Suppressor macrophage treated with lipopolysaccharide for 4 hours (primary cell): ENCODE measurements at places on chromosomes 5 and 9.

DNA sequence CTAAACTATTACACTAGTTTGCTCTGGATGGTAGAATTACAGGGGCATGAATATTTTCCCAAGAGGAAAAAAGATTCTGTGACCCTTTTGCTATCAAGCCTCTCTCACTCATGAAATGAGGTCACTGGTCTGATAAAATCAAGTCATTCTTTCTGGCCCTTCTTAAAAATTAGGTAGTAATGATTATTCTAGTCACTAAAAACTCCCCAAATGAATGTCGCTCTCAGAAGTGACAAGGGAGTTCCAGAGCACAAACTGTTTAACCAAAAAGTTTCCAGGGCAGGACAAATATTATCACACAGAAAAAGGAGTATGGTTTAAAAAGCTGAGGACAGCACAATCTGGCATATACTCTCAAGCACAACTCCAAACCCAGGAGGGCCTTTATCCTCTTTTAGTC is 12.5 kb downstream of the ERMP1 start:
- no peak for DNase-seq

GRCh38 chr5:1481266-1481958 is 36.2 kb upstream of the SLC6A3 start:
- DNase-seq = peak; percentile 35

- no peak for DNase-seq
These were observed 171.9 kb downstream of the GAPVD1 start for GRCh38 chr9:125433461-125434011.

GRCh38 chr9:126953041-126953809 is 38.6 kb downstream of the RALGPS1 start:
- DNase-seq = no peak

- DNase-seq = no peak
These were observed 116.2 kb downstream of the WNK2 start for GRCh38 chr9:93300175-93300572.

GRCh38 chr5:25995209-25995608 is 1043.2 kb downstream of the CDH9 start:
- DNase-seq = no peak

- DNase-seq = no peak
These were observed 109.6 kb downstream of the ANKRD18B start for GRCh38 chr9:33633636-33634035.

DNA sequence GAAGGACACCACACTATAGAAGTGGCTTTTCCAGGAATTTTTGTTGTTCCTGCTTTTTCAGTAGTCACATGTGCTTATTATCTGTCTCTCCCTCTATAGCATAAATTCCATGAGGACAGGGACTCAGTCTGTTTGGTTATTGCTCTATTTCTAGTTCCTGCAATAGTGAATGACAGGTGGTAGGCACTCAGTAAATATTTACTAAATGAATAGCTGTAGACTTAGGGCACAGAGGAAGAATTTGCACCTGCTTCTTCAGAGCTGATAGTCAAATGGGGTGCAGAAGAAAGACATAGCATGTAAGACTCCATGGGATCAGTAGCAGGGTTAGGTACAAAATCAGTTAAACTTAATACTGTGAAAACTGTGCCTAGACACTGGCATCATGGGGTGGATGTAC is 580.2 kb downstream of the CCDC171 start:
- DNase-seq = no peak

- no peak for DNase-seq
These were observed 113.1 kb upstream of the TNC start for GRCh38 chr9:115230924-115231515.

- DNase-seq = no peak
These were observed 32.6 kb upstream of the SPTLC1 start for GRCh38 chr9:92147852-92148180.

- no peak for DNase-seq
These were observed 620.4 kb downstream of the SLCO4C1 start for GRCh38 chr5:101675510-101676219.

GRCh38 chr5:83072966-83073365 is 4.2 kb downstream of the TMEM167A start:
- DNase-seq = no peak

GRCh38 chr9:34579808-34580163 is 9.7 kb downstream of the CNTFR start:
- DNase-seq = no peak

DNA sequence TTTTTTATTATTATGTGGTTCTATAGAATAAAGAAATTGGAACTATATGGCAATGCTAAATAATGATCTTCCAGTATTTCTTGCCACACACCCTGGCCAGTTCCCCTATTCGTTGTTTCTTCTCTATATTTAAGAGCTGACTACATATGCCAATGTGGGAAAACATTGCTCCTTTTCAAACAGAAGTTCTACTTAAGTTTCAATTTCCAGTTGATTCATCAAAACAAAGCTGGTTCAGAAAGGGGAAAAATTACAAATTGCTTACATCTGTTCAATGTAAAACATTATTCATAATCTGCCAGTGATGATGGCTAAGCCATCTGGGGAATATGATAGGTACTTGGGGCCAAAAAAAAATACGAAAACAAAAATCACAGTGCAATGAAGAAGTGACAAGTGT is 76.9 kb downstream of the ST8SIA4 start:
- DNase-seq = peak; percentile 94

DNA sequence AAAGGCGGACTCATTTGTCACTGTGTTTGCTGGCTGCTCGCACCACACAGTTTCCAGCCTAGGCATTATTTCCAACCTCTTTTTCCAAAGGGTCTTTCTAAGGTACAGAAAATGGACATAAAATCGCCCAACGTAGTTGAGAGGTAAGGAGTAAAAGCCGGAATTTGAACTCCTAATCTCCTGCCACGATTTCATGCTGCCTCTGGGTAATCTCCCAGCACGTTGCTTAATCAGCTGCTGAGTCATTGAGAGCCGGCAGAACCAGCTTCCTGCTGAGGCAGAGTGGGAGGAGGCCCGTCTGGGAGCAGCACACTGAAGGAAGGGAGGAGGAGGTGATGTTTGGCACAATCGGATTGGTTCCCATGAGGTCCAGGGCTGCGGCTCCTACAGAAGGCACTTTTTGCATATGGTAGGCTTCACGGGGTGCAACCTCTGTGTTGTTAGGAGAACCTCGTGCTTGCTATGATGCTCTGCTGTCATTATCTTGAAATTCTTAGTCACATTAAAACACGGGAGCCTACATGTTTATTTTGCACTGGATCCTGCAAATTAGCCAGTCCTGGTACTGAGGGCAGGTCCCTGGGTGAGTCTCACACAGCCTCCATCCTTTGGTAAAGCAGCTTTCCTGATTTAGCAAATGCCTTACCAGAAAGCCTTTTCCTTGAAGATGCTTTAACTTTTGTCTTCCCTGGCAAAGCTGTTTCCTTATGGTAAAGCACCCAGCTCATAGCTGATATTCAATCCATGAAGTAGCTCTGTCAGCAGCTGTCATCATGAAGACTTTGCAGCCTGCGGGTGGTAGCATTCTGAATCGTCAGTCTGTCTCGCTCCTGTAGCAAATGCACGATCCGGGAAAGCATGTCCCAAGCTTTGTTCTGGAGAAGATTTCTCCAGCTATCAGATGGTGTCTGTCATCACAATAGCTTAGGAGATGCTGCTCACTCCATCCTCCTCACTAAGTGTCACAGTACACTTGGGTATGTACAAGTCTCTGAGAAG is 191.6 kb upstream of the MSX2 start:
- DNase-seq = peak; percentile 94

DNA sequence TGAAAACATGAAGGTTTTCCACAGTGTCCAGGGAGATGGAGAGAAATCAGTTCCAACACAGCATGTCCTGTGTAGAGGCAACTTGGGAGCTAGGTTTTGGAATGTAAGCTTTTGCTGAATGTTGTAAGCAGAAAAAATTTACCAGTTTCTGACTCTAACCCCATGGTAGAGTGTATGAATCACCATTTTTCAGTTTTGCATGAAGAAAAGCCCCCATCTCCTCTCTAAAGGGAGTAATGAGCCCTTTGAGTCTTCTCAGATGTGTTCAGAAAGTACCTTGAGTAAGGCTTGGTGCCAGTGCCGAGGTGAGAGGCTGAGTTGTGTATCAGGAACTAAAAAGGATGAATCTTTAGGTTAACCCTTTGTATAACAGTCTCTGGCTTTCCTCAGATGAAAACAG is 96.2 kb downstream of the ADRB2 start:
- DNase-seq = no peak

DNA sequence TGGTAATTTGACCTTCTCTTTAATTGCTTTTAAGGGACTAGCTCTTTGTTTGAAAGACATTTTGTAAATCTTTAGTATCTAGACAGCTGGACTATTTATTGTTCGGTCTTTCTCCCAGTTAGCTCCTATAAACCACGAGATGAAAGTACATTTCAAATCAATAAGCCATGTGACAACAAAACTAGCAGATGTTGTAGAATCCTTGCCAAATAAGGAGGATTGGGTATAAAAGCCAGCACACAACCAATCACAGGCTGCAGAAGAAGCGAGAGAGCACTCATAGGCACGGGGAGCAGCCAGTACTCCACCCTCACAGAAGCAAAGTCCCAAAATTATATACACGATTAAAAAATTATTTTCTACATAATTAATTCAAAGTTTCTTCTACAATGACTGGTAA is 8.1 kb upstream of the OMD start:
- DNase-seq = no peak

DNA sequence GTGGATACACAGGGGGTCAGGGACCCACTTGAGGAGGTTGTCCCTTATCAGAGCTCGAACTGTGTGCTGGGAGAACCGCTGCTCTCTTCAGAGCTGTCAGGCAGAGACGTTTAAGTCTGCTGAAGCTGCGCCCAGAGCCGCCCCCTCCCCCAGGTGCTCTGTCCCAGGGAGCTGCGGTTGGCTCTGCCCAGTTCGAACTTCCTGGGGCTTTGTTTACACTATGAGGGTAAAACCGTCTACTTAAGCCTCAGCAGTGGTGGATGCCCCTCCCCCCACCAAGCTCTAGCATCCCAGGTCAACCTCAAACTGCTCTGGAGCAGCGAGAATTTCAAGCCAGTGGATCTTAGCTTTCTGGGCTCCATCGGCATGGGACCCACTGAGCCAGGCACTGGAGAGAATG is 15.9 kb downstream of the SRD5A1 start:
- DNase-seq = no peak

- peak; percentile 91 for DNase-seq
These were observed 683 bp upstream of the ZFAND5 start for GRCh38 chr9:72365525-72366256.

GRCh38 chr5:9698125-9698826 is 68.1 kb upstream of the TAS2R1 start:
- no peak for DNase-seq

DNA sequence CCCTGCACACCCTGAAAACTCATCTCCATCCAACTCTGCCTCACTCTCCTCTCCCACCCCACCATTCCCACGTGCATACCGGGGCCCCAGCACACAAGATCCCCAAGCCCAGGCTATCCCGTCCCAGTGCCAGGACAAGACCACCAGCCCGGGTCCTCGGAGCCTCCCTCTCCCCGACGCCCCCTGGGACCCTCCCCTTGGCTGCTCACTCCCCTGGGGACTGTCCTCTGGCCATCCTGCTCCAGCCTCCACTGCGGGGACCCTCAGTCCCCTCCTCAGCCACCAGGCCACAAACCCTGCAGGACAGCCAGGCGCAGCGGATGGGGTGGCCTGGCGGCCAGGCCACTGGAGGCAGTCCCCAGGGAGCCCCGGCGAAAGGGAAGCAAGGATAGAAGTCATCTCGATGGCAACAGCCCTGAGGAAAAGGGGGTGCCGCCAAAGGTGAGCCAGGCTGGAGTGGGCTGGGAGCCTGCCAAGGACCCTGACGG is 62.8 kb downstream of the C9orf50 start:
- no peak for DNase-seq

DNA sequence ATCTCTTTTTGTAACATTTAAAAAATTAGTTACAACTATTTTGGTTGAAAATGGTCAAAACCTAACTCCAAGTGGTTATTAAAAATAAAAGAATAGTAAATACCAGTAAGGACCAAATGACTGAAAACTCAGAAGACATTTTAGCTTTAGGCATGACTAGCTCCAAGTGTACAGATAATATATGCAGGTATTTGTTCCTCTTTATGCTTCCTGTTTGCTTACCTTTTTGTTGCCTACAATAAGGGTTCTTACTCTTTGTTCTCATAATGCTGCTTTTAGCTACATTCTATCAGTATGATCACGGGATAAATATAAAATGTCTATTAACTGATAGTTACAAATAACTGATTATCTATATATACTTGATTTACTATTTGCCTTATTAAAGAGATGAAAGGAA is 259.6 kb downstream of the CDH12 start:
- no peak for DNase-seq

DNA sequence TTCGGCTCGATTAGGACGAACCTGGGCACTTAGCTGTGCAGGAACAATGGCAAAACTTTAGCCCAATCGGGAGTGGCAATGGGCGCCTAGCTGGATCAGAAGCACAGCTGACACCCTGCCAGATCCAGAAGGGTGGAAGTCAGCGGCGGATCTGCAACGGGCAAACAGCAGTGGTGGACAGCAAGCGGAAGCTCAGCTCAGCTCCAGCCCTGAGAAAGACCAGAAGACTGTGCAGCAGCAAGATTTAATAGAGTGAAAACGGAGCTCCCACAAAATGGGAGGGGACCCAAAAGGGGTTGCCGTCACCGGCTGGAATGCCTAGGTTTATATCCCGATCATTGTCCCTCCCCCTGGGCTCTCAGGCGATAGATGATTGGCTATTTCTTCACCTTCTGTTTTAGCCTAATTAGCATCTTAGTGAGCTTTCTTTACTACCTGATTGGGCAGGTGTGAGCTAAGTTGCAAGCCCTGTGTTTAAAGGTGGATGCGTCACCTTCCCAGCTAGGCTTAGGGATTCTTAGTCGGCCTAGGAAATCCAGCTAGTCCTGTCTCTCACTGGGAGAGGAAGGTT is 1237.9 kb downstream of the CDH12 start:
- DNase-seq = no peak

- no peak for DNase-seq
These were observed 56.3 kb downstream of the ERBIN start for GRCh38 chr5:65982635-65983034.

DNA sequence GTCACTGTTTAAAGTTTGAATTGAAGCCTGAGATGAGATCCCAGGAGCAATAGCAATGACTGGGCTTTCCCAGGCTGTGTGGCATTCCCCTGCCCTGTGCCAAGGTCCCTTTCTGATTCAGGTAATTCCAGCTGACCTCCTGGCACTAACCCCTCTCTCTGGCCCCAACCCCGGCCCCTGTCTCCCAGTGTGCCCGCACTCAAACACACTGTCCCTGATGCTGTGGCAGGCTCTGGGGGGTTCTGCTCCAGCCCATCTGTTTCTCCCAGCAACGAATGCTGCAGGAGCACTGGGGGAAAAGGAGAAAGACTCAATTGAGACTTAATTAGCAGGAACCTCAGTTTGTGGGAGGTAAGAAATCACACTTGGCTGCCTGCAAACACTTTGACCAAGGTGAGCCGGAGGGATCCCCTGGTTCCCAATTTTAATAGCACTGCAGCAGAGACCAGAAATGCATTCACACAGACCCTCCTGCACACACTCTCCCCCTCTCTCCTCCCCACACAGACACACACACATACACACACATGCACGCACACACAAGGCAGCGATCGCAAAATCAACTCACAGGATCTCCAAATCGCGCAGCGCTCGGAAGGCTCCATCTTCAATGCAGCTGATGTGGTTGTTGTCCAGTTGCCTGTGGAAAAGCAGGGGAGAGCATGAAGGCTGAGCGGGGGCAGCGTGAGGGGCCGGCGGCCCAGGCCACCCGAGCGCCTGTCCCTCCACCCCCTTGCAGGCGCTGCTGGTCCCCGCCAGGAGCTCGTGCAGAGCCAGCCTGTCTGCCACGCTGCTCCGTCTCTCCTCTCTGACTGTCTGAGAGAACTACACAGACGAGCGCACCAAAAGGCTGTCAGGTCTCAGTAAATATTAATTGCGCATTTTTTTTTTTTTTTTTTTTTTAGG is 265.1 kb upstream of the PANK3 start:
- DNase-seq = no peak
